GM23248 (cell line): ENCODE measurements at places on chromosomes 11 and 22. TPM values are rescaled to one million over a fixed set of nuclear protein-coding genes. Genes with fewer than 3 reads are reported as not detected.
A peak's percentile ranks its signal among the peaks of the same experiment; 100 is the strongest.

DNA sequence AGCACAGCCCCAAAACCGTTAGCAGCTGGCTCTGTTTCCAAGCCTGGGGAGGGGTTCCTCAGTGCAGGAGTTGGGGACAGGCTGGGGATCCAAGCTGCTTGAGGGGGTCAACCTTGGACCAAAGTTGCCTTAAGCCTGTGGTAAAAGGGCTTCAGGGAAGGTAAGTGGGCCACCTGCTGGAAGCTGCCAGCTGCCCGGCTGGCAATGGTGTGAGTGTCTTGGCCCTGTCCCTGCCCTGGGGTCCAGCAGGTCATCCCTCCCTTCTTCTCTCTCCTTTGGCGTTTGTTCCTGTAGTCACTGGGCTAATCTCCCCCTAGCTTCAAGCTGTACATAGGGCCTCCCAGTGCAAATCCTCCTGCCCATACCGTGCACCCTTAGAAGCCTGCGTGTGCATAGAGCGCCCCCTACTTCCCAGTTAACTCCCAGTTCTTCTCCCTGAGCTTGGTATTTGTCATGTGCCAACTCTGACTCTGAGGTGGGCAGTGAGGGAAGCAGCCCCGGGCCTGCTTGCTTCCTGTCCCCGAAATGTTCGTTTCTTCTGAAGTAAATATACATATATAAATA, 4.4 kb downstream of the TMEM258 start:
- DNase-seq = peak; percentile 61

DNA sequence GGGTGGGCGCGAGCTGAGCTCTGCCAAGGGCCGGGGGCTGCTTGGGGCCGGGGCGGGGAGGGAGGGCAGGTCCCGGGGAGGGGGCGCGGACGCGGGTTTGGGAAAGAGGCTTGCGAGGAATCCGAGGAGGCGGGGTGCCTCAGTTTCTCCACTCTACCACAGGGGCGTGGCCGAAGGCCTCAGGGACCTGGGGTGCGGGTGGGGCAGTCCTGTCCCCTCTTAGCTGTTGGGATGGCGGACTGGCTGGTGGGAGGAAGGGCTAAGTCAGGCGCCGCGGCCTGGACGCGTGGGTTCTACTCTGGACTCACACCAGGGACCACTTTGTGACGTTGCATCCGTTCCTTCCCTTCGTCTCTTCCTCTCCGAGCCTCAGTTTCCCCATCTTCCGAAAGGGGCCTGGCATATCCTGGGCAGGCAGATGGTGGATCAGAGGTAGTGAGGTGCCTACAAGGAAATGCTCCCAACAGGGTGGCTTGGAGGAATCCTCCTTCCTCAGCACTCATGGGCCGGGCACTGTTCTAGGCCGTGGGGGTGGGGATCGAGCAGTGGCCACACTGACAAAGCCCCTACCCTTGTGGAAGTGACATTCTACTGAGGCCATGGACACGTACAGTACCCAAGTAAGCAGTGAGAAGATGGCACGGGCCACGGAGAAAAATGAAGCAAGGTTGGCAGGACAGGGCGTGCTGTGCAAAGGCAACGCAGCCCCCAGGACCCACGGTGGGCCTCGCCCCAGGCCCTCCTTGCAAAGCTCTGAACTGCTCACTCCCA, 13.2 kb downstream of the IGLL1 start:
- no peak for DNase-seq

DNA sequence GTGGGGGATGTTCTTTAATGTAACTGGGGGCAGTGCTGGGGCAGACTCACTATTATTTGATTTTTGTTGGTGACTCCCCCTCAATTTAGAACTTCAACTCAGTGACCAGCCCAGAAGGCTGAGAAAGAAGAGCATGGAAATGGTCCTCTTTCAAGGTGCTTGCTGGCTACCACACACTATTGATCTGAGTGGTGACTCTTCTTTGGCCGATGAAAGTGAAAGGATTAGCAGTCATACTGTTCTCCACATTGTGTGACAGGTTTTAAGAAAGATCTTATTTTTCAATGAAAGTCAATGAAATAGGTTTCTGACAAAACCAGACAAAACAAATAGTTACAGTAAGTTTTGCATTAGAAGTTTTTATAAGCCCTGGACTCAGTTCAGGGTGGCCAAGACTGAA, 29.9 kb downstream of the NLRP14 start:
- no peak for DNase-seq

GRCh38 chr22:37126882-37127281, 17.4 kb upstream of the TMPRSS6 start:
- no peak for DNase-seq

GRCh38 chr11:10920205-10920604, 62.4 kb upstream of the ZBED5 start:
- peak; percentile 61 for DNase-seq

GRCh38 chr11:61021661-61022212, 50.3 kb downstream of the CD6 start:
- no peak for DNase-seq

Gene SNAP29
- 35.8 and 40.9 TPM in 2 replicates for polyA plus RNA-seq
